Naive B cell (primary cell): ENCODE measurements at places on chromosomes 11 and 22. TPM values are rescaled to one million over a fixed set of nuclear protein-coding genes. Genes with fewer than 3 reads are reported as not detected.

- no peak for DNase-seq
- H3K4me3 ChIP-seq = no peak overlapping the region
- H3K36me3 ChIP-seq = no peaks in the 10 kb centered on the region
- peak overlapping the region; percentile 81 for H3K27ac ChIP-seq
- H3K27me3 ChIP-seq = peaks cover 12% of the 10 kb centered on the region
Measured at GRCh38 chr22:24695561-24696511, 78.7 kb downstream of the PIWIL3 start.

DNA sequence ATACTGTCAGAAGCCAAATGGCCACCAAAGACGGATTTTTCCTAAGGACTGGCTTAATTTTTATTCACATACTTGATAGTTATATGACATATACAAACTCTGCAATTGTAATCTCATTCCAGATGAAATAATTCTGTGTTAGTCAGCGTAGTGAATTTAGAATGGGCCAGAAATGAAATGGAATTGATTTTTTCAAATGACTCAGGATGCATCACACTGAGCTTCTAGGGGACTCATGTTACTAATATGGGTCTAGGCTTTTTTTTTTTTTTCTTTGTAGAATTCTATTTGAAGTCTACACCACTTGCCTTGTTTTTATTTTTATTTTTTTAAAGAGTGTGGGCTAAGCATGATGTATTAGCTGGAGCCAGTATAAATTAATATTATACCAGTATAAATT lies 62.7 kb downstream of the SPECC1L start:
- H3K27ac ChIP-seq = no peak overlapping the region
- DNase-seq = no peak
- no peak overlapping the region for H3K4me3 ChIP-seq

CHST1 gene
- polyA plus RNA-seq = not detected

ZC3H12C gene
- not detected for polyA plus RNA-seq

KRTAP5-8 gene
- not detected for polyA plus RNA-seq

GRAP2 gene
- polyA plus RNA-seq = 20.0 TPM

SCO2 gene
- polyA plus RNA-seq = 10.4 TPM
